ENCODE measurements at places on chromosomes 2 and 18.

DNA sequence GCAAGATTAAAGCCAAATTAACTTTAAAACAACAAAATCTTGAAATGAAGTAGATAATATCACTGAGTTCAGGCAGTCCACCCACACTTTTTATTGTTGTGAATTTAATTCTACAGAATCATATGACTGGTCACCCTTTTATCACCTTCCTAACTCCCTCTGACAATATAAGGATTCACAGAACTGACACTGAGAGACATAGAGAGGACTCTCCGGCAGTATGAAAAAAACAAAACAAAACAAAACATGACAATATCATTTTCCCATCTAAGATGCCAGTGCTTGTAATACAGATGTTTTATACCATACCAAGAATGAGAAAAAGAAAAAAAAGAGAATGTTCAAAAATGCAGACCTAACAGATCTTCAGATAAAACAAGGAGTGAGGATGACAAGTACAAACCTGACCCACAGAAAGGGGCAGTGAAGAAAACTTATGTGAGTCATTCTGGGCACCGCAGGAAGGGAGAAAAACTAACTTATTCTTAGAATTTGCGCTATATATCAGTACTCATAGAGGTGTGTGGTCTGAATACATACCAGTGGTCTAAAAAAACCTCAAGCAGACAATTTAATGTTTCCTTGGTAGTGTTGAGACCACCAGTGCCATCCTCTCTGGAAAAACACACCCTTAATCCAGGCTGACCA is 136.6 kb downstream of the ZAP70 start:
- DNase-seq, result no peak

DNA sequence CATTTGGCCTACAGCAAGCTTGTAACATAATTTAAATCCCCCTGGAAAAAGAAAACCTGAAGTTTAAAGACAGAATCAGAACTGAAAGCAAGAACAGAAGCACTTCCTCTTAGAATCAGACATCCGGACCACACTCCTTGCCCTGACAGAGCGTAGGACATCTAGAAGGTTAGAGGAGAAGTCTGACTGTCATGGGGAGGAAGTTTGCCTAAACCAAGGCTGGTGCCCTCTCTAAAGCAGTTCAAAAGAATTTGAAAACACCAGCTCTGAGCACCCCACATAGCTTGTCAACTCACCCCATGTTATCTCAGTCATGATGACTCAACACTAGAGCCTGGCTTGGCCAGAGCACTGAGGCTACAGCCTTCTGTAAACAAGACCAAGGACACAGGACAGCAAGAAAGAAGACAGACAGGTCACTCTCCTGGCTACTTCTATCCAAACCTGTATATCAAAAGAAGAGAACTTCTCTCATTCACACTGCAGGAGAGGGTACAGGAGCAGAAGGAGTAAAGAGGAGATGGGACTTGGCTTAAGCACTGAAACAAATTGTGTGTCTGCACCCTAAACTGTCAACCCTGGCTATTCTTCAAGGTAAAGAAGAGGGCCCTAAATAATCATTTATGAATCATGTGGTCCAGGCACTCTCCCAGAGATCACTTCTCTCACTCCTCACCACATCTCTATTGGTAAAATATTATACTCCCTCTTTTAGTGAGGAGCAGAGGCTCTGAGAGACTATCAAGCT is 198.6 kb downstream of the MEMO1 start:
- DNase-seq, result no peak

GRCh38 chr2:64212801-64213321 is 68.6 kb upstream of the PELI1 start:
- DNase-seq, result peak; percentile 72

DNA sequence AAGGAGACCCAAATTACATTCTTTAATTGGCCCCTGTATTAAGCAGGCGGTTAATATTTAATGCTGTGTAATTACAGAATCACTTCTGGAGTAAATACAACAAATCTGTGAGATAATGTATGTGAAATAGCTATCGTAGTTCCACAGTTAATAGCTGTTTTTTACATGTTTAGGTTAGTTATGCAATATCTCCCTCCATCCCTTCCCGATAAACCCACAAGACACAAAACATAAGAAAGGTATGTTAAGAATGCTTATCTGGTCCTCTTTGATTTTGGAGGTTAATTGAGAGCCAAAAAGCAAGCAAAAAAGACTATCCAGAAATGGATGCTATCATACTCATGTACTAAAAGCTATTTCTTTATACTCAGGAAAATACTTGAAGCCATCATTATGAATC is 49.1 kb downstream of the ZNF638 start:
- DNase-seq, result no peak

DNA sequence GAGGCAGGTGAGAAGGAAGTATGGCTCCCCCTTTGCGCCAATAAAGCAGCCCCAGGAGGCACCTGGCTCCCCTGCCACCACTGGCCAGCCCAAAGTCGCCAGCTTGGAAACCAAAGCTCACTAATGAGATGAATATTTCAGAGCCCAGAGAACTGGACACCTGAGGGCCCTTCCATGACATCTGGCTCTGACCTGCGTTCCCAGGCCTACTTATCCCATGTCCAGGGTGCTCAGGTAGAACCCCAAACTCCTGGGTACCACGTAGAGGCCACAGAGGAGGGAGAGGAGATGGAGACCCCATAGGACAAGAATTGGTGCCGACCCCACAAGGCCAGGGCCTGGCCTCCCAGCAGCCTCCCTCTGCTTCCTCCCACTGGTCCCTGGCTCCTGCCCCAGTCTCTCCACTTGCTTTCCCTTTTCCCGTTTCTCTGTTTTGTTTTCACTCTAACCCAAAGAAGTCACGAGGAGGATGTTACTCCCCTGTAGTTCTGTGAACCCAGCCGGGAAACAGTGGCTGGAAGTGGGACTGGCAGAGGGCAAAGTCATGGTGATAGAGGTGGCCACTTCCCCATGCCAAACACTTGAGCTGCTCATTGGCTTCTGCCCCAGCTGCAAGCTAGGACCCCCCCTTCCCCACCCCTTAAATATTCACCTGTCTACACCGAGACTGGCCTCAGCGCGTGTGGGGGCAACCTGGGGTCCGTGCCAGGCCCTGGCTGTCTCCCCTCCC is 820 bp downstream of the TMBIM1 start:
- DNase-seq, result no peak

DNA sequence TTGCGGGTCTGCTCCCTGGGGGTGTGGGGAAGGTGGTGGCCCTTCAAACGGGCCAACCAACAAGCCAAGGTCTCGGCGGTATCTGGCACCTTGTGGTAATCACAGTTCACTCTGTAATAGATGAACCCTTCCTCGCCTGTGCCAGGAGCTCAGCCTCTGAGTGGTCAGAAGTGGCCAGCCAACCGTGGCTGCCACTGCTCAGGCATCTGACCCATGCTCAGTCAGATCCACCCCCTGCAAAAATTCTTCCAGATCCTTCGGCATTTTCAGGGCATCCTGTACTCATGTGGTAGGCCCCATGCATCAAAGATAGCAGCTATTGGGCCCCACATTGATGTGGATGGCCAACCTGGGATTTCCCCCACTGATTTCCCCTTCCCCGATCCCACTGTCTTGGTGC is 39.6 kb upstream of the SERPINE2 start:
- no peak for DNase-seq

- DNase-seq, result no peak
These were observed 3.0 kb upstream of the ST8SIA5 start for GRCh38 chr18:46759890-46760289.

DNA sequence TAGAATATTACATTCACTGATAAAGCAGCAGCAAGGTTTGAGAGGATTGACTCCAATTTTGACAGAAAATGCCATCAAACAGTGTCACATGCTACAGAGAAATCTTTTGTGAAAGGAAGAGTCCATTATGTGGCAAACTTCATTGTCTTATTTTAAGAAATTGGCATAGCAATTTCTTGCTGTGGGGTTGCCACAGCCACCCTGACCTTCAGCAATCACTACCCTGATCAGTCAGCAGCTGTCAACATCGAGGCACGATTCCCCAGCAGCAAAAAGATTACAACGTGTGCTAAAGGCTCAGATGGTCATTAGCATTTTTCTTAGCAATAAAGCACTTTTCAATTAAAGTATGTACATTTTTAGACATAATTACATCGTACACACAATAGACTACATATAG is 74.7 kb downstream of the PRKCE start:
- no peak for DNase-seq
